ENCODE measurements at places on chromosomes 12 and 14.

DNA sequence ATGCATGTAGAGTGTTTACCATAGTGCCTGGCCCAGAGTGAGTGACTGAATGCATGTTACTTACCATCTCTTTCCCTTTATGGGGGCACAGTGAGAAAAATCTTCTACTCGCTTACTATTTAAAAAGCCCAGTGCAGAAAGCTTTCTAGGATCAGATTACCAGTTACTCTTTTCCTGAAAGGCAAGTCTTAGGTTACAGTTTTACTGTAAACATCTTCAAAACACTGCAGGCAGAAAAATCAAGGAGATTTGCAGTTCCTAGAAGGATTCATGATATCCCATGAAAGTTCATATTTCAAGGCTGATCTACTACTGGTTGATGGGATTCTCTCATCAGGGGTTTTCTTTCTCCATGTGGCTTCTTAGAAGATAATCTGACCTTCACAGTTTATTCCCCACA lies 29.3 kb upstream of the DAAM1 start:
- DNase-seq, result no peak

DNA sequence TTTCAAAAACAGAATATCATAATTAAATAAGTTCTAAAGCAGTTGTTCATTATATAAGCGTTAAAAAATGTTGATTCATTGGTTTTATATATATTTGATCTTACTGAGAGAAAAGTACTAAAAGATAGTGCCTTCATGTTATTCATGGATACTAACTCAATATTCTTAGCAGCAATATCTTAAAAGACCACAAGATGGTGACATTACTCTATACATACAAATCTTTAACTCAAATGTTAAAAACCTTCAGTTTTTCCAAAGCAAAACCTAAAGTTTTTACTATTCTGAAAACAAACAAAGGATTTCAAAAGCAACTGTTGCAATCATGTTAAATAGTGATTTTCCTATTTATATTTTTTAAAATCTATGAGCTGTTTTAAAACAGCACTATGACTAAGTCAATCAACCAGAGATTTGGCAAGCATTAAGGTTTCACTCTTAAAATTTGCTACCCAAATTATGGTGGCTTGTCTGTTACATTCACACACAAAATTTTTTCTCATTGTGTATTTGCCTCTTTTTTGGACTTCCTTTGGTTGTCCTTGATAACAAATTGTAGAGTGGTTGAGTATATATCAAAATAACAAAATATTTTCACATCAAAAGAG lies 50.1 kb upstream of the RERGL start:
- peak; percentile 14 for DNase-seq

- DNase-seq, result no peak
These were observed 16.5 kb downstream of the NINJ2 start for GRCh38 chr12:646442-647384.

GRCh38 chr12:78290606-78291345 lies 460.1 kb downstream of the NAV3 start:
- DNase-seq, result peak; percentile 16

- DNase-seq, result no peak
These were observed 71.4 kb upstream of the PARP11 start for GRCh38 chr12:3944620-3945019.

GRCh38 chr12:66688846-66689439 lies 10.1 kb upstream of the GRIP1 start:
- peak; percentile 41 for DNase-seq

- no peak for DNase-seq
These were observed 419.8 kb downstream of the RGS6 start for GRCh38 chr14:72352012-72352411.

DNA sequence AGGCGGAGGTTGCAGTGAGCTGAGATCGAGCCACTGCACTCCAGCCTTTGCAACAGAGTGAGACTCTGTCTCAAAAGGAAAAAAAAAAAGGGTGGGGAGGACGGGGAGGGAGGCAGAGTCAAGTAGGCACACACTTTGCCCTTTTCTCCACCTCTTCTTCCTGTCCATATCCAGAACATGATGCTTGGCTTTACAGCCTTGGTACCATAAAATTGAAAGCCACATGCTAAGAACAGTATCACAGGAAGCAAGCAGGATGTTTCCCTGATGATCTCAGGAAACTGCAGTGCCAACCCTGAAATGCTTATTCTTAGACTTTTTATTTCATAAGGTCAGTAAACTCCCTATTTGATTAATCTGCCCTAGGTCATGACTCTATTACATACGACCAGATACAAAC lies 32.5 kb upstream of the YAF2 start:
- no peak for DNase-seq

- DNase-seq, result no peak
These were observed 26.1 kb downstream of the JDP2 start for GRCh38 chr14:75453817-75454434.

DNA sequence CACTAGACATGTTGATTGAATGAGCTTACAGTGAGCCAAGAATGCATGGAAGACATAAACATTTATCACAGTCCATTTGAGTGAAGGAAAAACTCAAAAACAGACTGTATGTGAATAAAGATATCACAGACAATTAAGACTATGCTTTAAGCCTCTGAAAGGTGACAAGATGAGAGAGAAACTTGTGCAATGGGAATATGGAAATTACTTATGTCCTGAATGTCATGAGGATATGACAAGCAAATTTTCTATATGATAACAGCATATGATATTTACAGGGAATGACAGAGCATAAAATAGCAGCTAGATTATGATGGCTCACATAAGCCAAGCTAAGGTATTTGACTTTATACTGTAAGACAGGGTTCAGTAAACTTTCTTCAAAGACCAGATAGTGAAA lies 1153.1 kb upstream of the USP15 start:
- no peak for DNase-seq

DNA sequence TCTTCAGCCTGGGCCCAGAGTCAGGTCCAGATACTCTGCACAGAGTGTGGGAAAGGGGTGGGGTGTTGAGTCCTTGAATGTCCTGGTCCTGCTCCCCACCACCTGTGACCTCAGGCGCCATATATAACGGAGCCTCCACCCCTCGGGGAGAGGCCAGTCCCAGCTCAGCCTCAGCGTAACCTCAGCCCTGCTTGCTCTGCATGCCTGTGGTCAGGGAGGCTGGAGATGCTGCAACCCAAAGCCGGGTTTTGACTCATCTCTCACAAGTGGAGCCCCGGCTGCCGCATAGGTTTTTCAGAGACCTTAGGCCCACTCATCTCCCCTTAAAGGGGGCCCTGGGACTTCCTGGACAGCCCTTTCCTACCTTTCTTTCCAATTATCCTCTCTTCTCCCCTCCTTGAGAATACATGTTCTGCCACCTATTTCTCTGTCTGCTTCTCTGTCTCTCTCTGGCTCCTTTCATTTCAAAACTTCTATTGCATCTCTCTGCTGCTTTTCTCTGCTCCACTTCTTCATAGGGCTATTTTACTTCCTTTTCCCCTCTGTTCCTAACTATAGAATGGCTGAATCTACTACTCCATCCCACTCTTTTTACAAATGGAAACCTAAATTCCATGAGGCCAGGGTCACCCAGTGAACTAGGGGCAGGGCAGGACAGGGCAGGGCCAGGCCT lies 1.2 kb downstream of the ITGB7 start:
- no peak for DNase-seq

GRCh38 chr12:122158700-122159285 lies 15.2 kb downstream of the IL31 start:
- peak; percentile 23 for DNase-seq

DNA sequence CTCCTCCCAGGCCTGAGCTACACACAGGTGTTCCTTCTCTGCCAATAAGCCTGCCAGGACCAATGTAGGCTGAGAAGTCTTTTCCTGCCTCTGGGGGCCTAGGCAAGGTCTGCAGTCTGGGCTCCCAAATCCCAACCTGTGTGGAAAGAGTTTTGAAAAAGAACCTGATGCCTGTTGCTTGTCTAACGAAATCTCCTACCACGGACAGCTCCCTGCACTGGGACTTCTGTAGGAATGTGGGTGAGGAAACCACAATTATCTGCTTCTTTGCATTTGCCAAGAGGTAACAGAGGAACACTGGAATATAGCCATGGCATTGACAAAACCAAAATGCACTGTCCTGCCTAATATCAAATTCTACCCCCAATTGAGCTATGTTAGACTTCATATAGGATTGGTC lies 877.0 kb upstream of the TMEM132C start:
- peak; percentile 54 for DNase-seq

DNA sequence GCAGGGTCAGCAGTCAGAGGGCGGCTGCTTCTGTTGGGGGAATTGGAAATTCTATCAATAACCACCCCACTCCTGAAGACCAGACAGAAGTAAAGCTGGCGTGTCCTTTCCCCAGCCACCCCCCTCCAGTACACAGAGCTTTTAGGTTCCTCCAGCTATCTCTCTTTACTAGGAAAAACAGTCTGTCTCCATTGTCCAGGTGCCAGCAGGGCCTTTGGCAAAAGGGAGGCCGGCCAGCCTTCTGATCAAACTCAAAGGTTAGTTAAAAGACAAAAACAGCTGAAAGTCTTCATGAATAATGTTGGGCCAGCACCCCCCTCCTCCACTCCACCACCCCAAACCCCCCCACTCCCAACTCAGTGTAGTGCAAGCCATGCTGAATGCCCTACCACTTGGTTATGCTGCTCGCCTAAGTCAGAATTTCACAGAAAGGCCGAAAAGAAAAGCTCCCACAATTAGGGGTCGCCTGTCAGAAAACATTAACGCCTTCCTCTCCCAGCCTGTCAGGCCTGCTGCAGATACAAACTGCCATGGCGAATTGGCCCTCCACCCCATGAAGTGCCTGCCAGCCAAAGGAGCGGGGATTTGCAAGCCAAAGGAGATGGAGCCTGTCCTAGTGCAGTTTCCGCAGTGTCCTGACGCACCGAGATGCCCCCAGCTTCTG lies 8.9 kb downstream of the ASCL1 start:
- DNase-seq, result no peak

GRCh38 chr12:49843876-49844437 lies 1.1 kb upstream of the BCDIN3D start:
- DNase-seq, result no peak

DNA sequence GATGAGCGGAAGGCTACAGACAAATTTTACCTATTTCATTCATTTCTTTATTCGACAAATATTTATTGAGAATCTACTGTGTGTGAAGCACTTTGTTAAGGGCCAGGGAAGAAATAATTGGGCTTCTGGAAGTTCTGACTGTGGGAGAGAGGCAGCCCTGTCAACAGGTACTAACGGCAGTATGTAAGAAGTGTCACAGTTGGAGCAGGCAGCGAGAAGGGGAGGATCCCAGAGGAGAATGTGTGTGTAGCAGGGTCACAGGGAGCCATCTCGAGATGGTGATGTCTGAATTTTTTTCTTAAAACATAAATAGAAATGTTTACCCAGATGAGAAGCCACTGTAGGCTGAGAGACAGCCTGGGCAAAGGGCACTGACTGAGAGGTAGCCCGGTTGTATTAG lies 163.3 kb upstream of the SLC38A2 start:
- DNase-seq, result no peak

DNA sequence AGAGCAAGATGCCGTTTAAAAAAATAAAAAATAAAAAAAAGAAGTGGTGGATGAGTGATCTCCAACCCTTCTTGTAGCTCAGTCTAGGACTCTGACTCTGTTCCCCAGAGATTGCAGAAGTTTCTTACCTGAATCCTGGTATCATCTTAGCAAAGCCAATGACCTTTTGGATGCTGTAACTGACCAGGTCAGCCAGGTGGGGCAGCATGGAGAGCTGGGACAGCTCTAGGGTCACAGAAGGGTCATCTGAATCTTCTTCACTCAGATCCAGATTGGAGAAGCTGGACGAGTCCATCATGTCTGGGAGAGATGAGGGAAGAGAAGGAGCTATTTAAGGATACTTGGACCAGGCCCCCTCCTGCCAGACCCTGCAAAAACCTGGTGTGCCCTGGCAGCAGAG lies 35.8 kb upstream of the HDAC7 start:
- no peak for DNase-seq

DNA sequence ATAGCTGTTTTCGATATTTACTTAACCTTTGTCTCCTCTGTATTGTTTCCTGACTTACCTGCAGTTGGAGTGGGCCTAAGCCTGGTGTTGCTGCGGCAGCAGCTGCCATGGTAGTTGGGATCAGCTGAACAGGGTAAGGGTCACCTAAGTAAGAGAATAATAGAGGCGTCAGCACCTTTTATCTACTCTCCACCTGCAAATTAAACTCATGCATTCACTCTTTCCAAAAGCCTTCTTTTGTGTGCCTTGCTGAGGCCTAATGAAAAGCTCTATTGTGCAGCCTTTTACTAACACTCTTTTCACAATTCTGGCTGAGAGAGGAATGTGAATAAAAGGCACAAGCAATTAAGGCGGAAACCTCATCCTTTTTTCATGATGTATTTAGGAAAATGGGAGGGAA lies 308.7 kb downstream of the SOX5 start:
- DNase-seq, result no peak

- no peak for DNase-seq
These were observed 230.5 kb downstream of the ATP23 start for GRCh38 chr12:58171914-58172313.

DNA sequence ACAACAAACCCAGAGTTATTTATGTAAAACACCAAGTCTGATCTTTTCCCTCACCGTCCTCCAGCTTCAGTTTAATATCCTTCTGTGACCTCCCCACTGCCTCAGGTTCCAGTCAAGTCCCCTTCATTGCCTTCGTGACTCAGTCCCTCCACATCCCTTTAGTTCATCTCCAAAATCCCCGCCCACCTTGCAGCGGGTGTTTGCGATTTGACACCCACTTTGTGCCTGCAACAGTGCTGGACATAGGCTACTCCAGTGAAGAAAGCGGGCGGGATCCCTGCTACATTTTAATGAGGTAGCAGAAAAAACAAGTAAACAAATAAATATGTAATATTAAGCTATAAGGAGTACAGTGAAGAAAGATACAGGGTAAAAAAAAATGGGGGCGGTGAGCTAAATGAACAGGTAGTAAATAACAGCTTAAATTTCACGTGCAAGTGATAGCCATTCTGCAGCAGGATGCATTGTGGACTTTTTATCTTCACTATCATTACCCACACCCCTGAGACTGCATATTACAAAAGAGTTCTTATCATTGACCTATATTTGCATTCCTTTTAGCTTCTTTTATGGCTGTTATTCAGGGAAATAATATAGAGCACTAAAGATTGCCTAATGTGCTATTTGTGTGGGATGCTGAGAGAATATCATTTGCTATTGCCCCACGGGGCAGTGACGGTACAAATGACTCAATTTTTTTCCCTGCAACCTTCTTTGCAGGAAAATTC lies 222.8 kb upstream of the NUDT4 start:
- DNase-seq, result no peak

DNA sequence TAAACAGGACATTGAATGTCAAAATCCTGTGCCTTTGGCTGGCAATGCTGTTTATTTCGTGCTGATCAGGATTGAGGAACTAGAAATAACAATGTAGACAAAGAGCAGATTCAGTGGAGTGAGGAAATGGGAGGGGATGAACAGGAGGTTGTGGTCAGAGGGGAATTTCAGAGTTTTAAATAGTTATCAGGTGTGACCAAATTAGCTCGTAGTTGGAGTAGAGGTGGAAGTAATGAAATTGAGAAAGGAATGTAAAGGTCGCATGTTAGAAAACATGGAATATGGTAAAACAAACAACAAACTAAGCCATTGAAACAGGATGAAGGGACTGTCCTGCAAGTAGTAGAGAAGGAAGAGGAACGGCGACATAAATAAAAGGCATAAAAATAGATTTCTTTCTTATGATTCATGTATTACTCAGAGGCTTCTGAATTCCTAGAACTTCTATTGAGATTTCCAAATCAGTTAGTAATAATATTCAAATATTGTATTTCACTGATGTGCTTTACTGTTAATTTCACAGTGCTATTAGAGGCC lies 9.5 kb upstream of the SAV1 start:
- DNase-seq, result peak; percentile 96

- peak; percentile 22 for DNase-seq
These were observed 415.5 kb downstream of the PCNX1 start for GRCh38 chr14:71322655-71323250.

Measured in foreskin keratinocyte (primary cell).